Thoracic aorta (tissue), 2 donors: ENCODE measurements at places on chromosomes 6 and 20. TPM values are rescaled to one million over a fixed set of nuclear protein-coding genes. Genes with fewer than 3 reads are reported as not detected.

The DNAH8 gene
- total RNA-seq = not detected

- no peaks in the 10 kb centered on the region for H3K27me3 ChIP-seq
- H3K4me3 ChIP-seq = no peak overlapping the region
- no peak overlapping the region for H3K27ac ChIP-seq
- DNase-seq = no peak
These were observed 46.1 kb downstream of the RALGAPA2 start for GRCh38 chr20:20666359-20666758.

DNA sequence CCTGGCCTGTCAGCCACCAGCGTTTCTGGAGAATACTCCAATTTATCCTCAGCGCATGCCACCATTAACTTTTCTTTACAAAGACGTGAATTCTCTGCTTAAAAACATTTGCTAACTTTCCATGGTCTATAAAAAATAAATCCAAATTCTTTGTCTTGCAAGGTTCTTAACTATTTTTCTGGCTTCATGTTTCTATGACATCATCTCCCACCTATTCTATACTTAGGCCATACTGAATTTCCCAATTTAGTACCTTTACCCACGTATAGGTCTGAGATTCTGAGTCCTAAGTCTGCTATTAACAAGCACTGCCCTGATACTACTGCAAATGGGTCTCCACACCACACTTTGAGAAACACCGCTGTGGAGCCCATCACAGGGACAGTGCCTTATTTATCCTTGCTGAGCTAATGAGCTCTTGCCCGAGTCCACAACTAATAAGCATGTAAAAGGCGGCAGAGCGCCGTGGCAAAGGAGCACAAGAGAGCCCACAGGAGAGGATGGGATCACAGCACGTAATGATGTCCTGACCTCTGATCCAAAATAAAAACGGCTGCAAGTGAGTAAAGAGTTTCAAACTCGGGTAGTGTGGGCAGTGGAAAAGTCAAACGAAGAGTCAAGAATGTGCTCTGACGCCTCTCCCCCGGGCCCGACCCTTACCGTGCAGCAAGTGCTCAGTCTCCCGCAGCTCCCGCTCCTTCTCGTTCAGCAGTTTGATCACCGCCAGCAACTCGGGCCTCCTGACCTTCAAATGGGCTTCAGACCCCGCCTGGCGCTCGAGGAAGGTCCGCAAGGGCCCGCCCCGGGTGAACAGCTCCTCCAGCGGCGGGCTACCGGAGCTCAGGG is 519 bp downstream of the MTRF1L start:
- peaks cover 31% of the 10 kb centered on the region for H3K4me1 ChIP-seq
- no peak for DNase-seq
- H3K36me3 ChIP-seq = peaks cover 7% of the 10 kb centered on the region
- H3K27me3 ChIP-seq = no peaks in the 10 kb centered on the region

- H3K27ac ChIP-seq = no peak overlapping the region
- no peaks in the 10 kb centered on the region for H3K36me3 ChIP-seq
- no peak overlapping the region for H3K4me3 ChIP-seq
- peaks cover 15% of the 10 kb centered on the region for H3K4me1 ChIP-seq
- no peaks in the 10 kb centered on the region for H3K27me3 ChIP-seq
- DNase-seq = no peak
These were observed 83.7 kb upstream of the ARMC2 start for GRCh38 chr6:108764580-108764950.

DNA sequence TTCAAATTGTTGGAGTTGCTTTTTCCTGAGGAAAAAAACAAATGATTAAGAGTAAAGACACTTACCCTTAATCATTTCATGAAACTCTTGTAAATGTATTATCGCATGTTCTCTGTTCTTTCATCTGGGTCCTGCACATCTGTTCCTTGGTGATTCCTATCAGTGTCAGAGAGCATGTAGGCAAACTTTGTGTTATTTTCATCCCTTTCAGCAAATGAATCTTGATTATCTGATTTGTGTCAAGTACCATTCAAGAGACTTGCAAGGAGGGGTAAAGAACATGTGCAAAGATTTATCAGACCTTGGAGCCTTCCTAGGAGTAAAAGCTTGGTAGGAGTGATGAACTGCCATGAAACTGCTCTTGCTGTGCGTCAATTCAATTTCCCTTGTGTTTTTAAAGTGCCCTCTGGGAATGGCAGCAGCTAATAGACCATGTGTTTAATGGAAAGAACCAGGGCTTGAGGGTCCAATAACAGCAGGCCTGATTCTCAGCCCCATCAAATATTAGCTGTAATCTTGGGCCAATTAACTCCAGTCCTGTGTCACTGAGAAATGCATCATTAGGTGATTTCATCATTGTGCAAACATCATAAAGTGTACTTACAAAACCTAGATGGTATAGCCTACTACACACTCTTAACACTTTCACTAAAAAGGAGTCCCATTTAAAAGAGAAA is 118.9 kb upstream of the CEP85L start:
- no peaks in the 10 kb centered on the region for H3K4me1 ChIP-seq
- no peak for DNase-seq
- no peaks in the 10 kb centered on the region for H3K36me3 ChIP-seq
- no peak overlapping the region for H3K4me3 ChIP-seq

DNA sequence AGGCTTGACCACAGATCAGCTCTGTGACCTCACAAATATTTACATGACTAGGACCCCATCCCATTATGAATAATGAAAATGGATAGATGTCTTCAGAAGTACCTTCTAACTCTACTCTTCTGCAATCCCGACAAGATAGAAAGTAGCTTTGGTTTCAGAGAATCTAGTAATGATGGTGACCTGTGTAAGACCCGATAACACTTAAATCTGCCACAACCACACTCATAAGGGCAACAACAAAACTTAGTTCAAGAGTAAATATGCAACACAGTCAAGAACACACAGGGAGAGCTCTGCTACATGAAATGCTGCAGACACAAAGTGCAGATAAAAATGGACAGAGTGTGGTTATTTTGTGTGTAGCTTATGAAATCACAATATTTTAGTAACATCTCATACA is 9.6 kb downstream of the CHD6 start:
- no peaks in the 10 kb centered on the region for H3K36me3 ChIP-seq
- no peaks in the 10 kb centered on the region for H3K27me3 ChIP-seq
- DNase-seq = no peak

DNA sequence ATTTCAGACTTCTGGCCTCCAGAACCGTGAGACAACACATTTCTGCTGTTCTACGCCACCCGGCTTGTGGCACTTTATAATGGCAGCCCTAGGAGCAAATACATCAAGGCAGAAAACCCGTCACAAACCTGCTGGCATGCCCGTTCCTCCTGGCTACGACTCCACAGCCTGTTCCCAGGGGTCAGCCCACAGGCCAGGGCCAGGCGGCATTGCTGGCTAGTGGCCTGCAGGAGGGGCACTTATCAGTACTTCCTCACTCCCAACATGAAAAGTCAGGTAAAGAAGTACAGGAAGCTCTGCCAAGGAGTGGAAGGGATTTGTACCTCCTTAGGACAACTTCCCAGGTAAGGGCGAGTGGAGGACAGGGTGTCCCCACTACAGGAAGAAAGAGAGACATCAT is 223.1 kb upstream of the AGPAT4 start:
- H3K27me3 ChIP-seq = no peaks in the 10 kb centered on the region
- H3K4me1 ChIP-seq = no peaks in the 10 kb centered on the region
- H3K4me3 ChIP-seq = no peak overlapping the region
- no peak for DNase-seq

- DNase-seq = no peak
- peak overlapping the region; percentile 76 for H3K27ac ChIP-seq
- H3K4me3 ChIP-seq = no peak overlapping the region
- H3K4me1 ChIP-seq = peaks cover 15% of the 10 kb centered on the region
These were observed 30.4 kb downstream of the TGM2 start for GRCh38 chr20:38134427-38135270.

DNA sequence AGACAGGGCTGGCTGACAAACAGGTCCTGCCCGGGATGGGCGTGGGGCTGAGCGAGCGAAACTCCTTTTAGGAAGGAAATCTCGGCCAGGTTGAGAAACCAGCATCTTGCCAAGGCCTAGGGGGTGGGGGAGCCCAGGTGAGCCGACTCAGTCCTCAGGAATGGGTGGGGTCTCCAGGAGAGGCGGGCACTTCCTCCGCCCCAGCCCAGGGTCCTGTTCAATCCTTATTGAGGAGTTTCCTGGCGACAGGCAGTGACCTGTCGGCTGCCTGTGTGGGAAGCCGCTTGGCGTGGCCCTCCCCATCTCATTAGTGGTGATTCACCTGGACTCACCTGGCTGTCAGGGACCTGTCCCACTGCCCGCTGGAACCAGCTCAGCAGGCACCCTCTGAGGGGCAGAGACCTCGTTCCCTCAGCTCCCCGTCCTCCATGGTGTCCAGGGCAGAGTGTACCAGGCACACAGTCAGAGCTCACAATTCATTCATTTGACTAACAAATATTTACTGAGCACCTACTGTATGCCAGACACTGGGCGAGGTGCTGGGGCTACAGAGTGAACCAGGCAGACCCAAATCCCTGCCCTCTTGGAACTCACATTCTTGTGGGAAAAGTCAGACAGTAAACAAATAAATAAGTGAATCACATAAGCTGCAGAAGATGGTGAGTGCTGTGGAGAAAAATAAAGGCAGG is 51.1 kb downstream of the FGD2 start:
- no peaks in the 10 kb centered on the region for H3K36me3 ChIP-seq
- no peak overlapping the region for H3K27ac ChIP-seq
- H3K27me3 ChIP-seq = no peaks in the 10 kb centered on the region
- peaks cover 16% of the 10 kb centered on the region for H3K4me1 ChIP-seq

GRCh38 chr6:51569594-51569993 is 517.8 kb downstream of the PKHD1 start:
- no peak overlapping the region for H3K27ac ChIP-seq
- no peaks in the 10 kb centered on the region for H3K36me3 ChIP-seq
- H3K4me3 ChIP-seq = no peak overlapping the region
- no peaks in the 10 kb centered on the region for H3K4me1 ChIP-seq
- no peaks in the 10 kb centered on the region for H3K27me3 ChIP-seq

DNA sequence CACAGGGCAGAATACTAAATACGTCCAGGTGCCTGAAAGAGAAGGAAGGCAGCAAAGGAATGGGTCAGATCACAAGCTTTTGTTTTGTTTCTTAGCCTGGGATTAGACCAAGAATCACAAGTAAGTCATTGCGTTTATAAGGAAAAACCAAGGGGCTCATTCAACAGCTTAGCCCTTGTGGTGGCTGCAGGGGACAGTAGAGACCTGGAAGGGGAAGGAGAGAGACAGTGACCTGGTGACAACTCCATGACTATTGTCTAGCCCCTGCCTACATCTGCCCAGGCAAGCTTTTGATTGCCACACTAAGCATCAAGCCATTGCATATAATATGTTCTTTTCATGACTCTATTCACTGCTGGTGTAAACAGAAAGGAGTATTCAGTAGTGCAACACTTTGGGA is 30.2 kb upstream of the TBC1D7 start:
- no peak overlapping the region for H3K27ac ChIP-seq
- H3K36me3 ChIP-seq = no peaks in the 10 kb centered on the region
- no peaks in the 10 kb centered on the region for H3K27me3 ChIP-seq

DNA sequence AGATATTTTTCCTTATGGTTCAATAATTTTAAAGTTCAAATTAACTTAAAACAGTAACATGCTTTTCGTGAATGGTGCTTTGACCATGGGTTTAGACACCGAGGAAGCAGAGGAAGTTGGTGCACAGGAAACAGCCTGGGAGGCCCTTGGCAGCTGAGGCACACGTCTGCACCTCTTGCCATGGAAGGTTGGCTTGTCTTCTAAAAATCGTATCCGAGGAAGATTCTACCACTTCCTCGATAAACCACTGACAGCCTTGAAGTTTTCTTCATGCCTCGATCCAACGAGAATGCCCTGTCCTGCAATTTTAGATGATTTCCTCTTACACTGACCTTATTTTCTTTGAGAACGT is 12.2 kb downstream of the DLL1 start:
- DNase-seq = no peak
- no peak overlapping the region for H3K27ac ChIP-seq
- no peaks in the 10 kb centered on the region for H3K27me3 ChIP-seq

GRCh38 chr6:18211338-18211737 is 53.0 kb downstream of the DEK start:
- H3K27ac ChIP-seq = no peak overlapping the region
- no peak overlapping the region for H3K4me3 ChIP-seq
- DNase-seq = no peak
- no peaks in the 10 kb centered on the region for H3K4me1 ChIP-seq
- no peaks in the 10 kb centered on the region for H3K27me3 ChIP-seq
- H3K36me3 ChIP-seq = no peaks in the 10 kb centered on the region
